Stimulated activated CD4-positive, alpha-beta T cell treated with anti-CD3 and anti-CD28 coated beads, Interleukin-4, amount 100 ng/mL, for 24 hours (primary cell): ENCODE measurements at places on chromosomes 3 and 15.

DNA sequence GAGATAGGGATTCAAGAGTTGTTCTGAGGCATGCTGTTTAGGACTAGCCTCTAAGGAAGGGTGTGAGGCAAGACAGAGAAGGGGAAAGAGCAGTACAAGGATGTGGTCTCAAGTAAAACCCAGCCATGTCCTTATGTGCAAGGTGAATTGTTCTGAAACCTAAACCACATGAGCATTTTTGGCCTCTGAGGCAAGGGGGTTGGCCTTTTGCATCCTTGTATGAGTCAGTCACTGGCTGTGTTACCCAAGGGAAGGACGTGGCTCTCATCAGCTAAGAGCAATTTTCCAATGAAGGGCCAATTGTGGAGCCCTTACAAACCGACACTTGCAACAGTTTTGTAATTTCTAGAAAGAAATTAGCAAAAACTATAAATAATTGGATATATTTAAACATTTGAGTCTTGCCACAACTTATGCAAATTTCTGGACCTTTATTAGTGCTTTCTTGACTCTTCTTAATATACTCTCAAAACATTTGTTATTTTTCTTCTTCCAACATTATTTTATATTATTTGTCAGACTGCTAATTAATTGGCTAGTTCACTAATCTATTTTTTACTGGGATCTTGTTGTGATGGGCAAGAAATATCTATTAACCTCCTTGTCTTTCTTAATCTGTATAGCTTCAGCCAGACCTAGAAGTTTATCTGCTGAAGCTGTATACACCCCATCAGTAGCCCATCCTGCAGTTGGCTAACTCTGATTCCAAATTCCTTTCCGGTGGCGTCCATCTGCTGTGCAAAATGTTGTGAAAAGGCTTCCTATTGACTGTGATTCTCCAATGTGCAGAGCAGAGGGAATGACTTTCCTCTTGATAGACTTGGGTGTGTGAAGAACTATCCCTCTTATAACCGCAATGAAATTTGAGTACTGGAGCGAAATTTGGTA is 97.7 kb upstream of the P2RY1 start:
- no peak for DNase-seq

GRCh38 chr3:45528429-45528828 is 66.1 kb upstream of the LIMD1 start:
- peak; percentile 53 for DNase-seq

DNA sequence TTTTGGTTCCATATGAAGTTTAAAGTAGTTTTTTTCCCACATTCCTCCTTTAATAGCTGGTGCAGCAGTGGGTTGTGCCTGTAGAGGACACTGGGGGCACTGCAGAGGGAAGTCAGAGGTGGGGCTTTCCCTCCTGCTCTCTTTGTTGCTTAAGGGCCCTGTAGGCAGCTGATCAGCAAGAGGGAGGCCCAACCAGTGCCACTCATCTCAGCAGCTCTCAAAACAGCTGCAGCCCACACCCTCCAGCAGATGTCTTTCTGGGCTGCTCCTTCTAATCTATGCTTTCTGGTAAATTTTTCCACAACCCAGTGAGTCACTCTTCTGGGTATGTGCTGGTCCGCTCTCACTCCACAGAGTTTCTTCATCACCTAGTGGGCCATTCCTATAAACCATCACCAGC is 263.8 kb downstream of the FEZF2 start:
- no peak for DNase-seq

DNA sequence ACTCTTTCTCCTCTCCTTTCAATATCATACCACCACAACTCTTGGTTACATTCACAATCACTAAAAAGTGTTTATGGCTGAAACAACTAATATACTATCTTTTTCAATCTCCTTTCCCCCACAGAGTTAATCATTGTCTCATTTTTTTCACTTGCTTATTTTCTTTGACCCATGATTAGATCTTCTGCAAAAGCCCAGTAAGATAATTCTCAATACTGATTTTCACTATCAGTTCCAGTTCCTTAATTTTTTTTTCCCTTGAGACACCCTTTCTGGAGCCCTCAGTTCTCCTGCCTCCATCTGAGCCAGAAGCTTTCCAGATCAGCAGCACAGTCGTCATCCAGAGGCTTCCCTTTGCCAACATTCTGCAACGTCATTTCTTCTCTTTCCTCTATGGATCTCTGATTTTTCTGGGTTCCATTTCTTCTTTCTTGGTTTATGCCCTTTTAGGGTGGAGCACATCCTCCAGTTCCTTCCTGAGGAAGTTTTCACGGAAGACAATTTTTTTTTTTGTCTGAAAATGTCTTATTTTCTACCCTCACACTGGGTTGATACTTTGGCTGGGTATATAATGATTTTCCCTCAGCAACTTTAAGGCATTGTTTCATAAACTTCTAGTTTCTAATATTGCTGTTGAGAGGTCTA is 88.7 kb upstream of the C15orf39 start:
- no peak for DNase-seq

- no peak for DNase-seq
Observed at GRCh38 chr3:152252755-152253154, 16.0 kb upstream of the MBNL1 start.

- DNase-seq, result no peak
Observed at GRCh38 chr3:179973931-179974361, 62.8 kb downstream of the PEX5L start.

DNA sequence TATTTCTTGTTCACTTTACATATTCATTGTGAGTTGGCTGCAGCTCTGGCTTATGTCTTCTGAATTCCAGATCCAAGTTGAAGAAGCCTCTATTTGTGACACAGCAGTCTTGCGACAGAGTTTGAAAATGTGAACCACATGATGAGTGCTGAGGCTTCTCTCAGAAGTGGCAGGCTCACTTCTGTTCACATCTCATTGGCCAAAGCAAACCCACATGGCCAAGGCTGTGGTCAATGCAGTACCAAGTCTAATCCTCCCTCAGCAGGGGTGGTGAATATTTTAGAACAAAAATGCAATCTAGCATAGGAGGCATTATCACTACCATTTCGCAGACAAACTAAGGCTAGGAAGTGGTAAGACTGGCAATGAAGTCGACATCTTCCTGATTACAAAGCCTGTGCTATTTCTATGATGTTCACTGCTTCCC is 45.2 kb downstream of the CDCP1 start:
- no peak for DNase-seq

DNA sequence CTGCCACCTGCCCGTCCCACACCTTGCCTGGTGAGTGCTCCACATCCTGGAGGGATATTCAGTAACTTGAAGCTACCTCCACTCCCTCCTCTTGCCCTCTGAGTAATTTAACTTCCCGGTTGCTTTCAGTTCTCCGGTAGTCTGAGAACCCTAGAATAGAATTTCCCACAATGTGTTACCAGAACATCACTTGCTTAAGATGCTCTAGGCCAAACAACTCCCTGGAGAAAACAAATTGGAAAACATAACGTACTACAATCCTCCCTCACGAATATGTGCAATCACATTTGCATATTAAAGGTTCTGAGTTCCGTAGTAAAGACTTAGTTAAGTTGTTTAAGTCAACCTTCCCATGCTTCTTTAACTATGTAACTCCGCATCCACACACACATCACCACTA is 44.8 kb downstream of the SLCO2A1 start:
- DNase-seq, result no peak

DNA sequence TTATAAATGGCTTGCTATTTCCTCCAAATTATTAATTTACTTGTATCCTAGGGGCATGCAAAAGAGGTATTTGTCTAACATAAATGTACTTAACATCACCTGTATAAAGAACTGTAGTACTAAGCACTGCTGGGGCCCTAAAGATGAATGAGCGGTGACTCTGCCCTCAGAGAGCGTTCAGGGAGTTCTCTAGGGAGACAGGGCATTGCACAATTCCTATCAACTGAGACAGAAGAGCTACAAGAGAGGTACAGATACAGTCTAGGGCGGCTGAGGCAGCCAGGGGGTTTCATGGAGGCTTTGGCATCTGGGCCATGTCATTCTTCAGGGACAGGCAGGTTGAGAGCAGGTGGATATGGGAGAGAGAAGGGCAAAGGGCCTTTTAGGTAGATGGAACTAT is 39.9 kb upstream of the PARL start:
- no peak for DNase-seq

GRCh38 chr3:4406746-4407568 is 60.1 kb downstream of the SUMF1 start:
- no peak for DNase-seq

- no peak for DNase-seq
Observed at GRCh38 chr3:182784542-182784941, 8.8 kb upstream of the ATP11B start.

DNA sequence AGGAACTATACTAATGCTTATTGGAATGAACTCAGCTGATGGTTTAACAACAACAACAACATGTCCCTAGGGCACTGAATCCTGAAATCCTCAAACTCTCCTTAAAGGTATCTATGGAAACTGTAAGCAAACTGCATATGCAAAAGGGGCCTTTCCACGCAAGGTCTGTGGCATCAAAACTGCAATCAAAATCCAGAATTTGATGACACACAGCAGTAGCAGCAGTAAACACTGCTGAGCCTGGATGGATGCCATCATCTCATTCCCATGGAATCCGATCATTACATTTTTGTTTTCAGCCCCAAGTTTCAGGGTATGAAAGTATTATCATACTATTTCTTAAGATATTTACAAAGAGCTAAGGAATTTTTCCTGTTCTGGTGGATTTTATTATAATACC is 399.7 kb downstream of the VPS13C start:
- DNase-seq, result no peak

GRCh38 chr3:15616053-15616452 is 14.5 kb downstream of the BTD start:
- no peak for DNase-seq

DNA sequence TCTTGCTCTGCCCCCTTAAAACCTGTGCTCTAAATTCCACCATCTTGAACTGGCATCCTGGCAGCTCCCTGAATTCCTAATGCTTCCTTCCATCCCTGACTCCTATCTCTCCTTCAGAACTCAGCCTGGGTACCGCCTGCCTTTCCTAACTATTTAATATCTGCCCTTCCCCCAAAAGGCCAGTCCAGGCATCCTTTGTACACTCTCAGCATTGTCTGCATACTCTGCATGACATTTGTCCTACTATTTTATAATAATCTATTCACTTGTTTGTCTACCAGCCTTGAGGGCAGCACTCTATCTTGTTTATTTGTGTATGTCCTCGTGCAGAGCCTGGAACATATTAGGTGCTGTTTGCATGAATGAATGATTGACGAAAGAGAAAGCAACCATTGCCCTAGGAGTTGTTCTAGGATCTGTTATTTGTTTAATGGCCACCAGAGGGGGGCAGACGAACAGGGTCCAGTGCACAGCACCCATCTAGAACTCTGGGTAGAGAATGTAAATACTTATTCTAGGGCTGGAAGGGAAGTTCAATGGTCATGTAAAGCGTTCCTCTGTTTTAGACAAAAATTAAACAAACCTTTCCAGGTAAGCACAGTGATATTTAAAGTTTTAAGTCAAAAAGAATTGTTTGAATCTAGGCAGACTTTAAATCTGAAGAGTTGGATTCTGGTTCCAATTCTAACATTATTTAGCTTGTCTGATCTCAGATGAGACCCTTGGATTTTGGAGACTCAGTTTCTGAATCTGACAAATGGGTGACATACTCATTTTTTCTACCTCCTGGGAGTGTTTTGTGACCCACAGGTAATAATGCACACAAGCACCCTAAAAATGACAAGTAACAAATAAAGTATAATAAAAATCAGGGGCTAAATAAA is 125.8 kb upstream of the GALNT15 start:
- DNase-seq, result peak; percentile 52

DNA sequence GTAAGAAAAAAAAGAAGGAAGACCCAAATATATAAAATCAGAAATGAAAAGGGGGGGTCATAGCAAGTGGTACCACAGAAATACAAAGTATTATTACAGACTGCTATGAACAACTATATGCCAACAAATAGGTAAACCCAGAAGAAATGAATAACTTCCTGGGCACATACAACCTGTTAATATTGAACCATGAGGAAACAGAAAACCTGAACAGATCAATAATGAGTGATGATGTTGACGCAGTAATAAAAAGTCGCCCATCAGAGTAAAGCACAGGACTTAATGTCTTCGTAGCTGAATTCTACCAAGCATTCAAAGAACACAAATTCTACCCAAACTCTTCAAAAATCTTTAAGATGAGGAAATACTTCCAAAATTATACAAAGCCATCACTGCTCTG is 921.6 kb upstream of the SEMA6D start:
- no peak for DNase-seq

GRCh38 chr3:10192953-10193691 is 28.4 kb downstream of the IRAK2 start:
- peak; percentile 67 for DNase-seq

DNA sequence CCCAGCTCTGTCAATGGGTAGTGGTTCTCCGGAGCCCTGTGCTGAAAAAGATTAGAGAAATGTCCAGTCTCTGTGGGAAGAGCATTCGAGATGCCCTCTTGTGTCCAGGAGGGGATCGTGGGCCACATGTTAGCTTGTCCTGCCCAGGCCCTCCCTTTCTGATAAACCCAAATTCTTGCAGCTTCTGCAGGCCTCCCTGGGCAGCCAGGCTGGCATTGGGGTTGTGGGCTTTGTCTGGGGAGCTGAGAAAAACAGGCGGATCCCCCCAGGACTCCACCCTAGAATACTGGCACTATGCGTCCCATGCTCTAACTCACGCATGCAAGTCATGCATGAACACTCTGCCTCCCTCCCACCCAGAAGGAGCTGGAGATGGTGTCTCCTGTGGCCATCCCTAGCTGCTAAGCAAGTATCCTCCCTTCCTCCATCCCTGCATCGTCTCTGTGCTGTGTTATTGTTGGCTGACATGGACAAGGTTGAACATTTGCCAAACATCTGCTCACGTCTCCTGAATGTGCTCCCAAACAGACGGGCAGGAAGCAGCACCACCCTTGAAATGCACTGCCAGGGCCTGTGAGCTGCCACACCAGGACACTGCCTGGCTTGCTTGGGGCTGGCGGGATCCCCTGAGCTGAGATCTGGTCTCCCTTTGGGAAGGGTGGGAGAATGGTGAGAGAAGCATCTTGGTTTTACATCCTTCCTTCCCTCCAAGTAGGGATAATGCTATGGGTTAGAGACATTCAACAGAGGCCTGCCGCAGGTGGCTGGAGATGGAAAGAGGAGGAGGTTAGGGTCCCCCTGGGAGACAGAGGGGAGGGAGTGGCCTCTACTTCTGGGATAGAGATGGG is 26.5 kb downstream of the CFAP161 start:
- no peak for DNase-seq

DNA sequence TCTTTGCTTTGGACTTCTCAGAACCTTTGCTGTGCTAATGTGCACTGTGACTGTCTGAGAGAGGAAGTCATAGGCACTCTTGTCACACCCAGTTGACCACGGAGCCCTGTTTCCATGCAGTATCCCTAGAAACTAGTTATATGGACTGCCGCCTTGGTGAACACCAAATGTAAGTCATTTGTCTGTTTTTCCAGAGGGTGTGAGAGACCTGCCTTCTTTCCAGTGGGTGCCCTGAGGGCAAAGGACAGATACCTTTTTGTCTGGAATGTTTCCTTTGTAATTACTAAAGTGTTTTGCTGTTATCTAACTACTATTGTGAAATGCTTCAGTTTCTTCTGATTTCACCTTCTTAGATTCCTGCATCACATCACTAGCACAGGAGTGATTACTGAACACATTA is 91.8 kb downstream of the LARS2 start:
- DNase-seq, result no peak
